ENCODE measurements at places on chromosomes 4 and X.

DNA sequence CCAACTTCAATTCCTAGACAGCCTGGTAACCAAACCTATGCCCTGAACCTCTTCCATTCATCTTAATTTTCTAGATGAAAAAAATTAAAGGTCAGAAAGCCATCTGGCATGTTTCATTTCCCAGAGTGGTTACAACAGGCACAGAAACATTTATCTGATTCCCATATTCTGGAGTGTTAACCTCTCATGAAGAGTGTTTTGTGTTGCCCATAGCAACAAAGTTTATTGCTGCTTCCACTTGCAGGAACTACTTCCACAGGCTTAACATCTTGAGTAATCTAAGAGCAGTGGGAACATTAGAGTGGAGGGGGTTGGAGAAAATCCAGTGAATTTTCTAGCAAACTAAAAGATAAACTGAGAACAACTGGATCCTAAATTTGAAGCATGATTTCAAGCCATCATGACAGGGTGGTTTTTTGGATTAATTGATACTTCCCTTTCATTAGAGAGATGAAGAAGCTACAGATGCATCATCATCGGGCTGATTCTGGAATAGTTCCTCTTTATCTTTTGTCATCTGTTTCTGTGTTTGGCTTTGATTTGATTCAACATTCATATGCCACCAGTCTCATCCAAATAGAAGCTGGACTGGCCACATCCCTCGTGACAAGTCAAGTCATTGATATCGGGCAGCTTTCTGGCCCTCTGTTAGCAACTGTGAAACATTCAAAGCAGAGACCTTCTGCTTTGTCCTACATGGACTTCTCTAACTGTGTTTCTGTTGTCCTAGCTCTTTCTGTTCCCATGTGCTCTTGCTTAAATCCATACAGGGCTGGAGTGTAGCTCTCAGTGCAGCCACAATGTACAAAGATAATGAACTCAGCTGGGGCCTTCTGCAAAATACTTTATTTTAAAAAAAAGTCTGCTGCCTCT lies 167.3 kb downstream of the MID1IP1 start:
- no peak for DNase-seq

DNA sequence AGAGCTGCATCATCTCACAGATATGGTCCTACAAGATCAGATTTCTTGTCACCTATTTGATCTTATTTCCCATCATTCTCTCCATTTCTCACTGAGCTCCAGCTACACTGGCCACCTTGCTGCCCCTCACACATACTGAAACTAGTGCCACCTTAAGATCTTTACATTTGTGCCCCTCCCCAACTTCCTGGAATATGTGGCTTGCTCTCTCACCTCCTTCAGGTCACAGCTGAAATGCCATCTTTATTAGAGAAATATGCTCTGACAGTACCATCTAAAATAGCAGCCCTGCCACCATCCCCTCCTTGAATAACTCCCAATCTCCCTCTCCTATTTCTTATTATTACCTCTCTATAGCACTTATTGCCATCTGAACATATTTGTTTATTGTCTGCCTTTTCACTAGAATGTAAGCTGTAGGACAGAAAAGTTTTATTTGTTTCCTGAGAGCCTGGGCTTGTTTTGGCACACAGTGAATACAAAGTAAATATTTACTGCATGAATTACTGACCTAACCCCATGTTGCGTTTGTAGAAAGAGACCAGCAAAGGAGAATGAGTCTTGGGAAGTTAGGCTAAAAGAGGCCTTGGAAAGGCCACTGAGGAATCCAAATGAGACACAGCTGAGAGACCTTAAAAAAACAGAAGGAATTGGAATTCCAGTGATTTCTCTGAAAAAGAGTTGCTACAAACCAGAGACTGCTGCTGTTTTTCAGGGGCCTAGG lies 22.7 kb downstream of the DYNLT3 start:
- DNase-seq, result no peak

DNA sequence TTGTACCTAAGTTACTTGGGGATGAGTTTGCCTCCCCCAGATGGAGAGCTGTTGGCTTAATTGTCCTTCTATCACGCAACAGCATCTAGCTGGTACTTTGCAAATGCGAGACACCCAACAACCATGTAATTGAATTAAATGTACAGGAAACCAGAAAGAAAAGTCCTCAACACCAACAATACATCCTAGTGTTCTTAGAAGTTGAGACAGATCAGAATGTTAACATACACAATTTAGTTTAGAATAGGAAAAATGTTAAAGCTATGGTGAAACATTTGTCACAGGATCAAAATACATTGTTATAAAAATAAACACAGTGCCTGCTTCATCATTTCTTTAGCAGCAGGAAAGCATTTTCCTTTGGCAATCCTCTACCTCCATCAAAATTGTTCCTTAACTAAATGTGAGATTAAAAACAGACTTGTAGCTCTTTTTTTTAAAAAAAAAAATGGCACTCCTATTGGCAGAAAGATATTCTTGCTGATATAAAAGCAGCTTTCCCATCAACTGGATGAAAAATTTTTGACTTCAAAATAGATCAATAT lies 163.1 kb upstream of the MID1 start:
- DNase-seq, result no peak

DNA sequence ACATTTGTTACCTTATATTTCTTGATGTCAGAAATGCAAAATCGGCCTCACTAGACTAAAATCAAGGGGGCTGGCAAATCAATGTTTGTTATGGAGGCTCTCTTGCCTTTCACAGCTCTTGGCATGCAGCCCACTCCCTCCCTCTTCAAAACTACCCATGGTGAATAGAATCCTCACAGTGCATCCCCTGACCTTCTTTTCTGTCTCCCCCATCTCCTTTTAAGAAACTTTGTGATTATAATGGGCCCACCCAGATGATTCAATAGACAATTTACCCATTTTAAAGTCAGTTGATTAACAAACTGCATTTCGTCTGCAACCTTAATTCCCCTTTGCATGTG lies 184.0 kb downstream of the PCDH7 start:
- no peak for DNase-seq

- DNase-seq, result no peak
Observed at GRCh38 chr4:513327-513726, 14.3 kb downstream of the PIGG start.

GRCh38 chrX:828411-828959 lies 197.9 kb downstream of the SHOX start:
- no peak for DNase-seq

DNA sequence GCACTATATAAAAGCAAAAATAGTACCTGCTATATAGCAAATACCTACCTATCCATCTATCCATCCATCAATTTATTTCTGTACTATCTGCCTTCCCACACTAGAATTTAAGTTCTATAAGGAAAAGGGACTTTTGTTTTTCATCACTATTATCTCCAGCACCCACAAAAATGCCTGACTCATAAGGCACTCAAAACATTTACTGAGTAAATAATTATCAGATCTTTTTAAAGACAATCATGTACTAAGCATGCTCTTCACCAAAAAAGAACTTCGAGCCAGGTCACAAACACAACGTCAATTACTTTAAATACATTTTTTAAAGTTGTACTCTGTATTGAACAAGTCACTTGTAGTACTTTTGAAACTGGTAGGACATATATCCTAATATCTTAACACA lies 119.9 kb downstream of the FBXW7 start:
- no peak for DNase-seq

DNA sequence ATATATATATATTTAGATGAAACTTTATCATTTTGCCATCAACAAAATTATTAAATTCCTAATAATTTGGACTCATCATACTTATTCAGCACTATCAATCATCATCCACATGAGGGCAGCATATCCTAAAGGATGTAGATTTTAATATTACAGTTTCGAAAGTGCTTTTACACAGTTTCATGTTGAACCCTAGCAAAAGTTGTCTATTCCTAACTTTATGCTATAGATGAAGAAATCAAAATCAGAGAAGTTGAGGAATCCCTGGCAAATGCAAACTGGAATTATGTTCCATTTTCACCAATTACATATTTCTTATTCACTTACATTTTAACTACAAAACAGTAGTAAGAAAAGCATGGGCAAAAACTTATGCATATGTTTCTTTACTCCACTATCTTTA lies 36.6 kb upstream of the UGT2A1 start:
- DNase-seq, result no peak

- no peak for DNase-seq
Observed at GRCh38 chr4:138851391-138852335, 163.9 kb upstream of the NOCT start.

DNA sequence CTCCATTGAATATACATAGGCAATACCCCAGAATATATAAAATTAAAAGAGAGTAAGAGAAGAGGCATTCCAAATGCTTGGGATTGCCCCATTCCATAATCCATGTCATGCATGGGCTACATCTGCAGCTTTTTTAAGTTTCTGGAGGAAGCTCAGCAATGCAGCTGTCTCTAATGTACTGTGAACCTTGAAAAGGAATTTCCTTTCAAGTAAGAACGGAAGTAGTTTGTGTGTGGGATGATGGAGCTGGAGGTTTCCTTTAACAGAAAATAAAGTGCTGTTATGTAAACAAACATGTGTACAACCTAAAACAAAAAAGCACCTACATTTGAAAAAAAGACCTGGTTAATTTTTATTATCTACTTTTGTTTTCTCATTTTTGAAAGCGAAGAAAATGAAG lies 303.5 kb downstream of the BMPR1B start:
- DNase-seq, result no peak

GRCh38 chrX:2484721-2485648 lies 15.8 kb downstream of the DHRSX start:
- no peak for DNase-seq

DNA sequence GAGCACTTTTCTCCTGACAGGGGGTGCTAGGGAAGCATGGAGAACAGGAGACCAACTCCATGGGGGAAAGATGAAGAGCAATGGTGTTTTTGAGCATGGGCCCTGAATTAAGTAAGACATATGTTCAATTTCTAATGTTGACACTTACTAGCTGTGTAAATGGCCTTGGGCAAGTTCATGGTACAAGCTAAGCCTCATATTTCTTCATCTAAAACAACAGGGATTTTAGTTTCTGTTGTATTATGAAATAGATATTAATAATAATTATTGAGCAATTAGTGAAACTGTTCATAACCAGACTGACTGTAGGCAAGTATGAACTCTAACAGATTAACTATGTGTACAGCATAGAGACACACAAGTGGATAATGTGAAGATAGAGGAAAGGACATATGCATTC lies 515.0 kb upstream of the FAT1 start:
- DNase-seq, result no peak

- DNase-seq, result no peak
Observed at GRCh38 chr4:145279122-145279960, 99.0 kb upstream of the OTUD4 start.

DNA sequence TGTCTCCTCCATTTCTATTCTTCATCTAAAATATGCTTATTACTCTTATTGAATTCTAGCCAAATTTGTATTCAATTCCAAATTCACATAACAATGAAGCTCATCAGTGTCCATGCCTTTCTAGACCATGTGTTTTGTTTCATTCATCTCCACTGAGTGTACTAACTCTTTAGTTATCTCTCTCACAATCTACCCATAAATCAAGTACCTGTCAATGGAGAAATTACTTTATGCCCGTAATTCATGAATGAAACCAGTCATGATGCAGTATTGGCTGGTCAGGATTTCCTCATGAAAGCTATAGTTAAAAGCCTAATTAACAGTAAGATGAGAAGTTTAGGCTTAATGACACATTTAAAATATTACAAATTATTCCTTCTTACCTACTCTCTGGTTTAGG lies 12.2 kb upstream of the TMPRSS11F start:
- DNase-seq, result no peak

DNA sequence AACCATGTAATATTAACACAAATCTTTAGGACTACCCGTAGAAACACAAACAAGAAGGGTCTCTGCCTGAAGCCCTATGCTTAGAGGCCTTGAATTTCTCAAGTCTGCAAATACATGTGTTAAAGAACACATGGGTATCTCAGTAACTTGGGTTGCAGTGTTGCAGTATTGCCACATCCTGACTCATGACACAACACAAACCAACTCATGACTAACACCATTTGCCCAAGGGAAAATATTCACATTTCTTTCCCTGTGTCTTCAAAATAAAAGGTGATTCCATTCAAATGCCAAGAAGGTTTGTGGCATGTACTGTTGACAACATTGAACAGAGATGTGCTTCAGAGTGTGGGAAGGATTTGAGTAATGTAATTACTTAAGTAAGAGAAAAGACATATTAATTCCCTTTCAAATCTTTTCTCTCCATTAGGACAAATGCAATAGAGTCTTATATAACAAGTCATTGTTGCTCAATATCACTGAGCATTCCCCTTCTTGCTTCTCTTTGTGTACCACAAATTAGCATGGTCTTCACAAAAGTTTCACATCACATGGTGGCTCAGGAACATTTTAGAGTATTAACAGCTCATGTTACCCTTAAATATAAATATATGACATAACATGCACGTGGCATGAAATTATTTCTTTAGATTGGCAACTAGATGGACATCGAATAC lies 487.1 kb downstream of the STPG2 start:
- DNase-seq, result no peak

DNA sequence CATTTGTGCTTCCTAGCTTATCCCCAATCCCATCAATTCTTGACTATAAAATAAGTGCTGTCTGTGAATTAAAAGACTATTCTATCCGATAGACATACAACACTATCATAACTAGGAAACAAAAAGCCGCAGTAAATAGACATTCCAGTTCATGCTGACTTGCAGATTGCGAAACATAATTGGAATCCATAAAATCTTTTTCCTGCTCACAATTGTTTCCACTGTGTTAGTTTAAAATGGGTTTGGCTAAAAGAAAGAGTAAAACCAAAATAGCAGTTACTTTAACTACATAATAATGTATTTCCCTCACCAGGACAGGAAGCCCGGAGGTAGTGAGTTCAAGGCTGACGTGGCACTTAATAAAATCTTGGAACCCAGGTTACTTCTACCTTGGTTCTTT lies 17.2 kb downstream of the SMIM31 start:
- no peak for DNase-seq

DNA sequence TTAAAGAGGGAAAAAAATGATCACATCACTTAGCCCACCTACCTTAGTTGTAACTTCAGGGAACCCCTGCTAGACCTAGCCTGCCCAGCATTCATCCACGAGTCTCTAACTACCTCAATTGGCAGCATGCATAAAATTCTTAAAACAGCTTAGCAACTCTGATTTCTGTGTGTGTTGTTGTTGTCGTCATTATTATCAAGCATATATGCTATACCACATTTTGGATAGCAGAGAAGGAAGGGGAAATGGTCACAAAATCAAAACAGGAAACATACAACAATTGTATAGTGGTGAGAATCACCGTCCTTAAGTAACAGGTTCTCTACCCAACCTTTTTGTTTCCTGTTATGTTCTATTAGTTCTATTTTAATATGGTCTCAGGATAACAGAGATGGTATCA lies 2.7 kb upstream of the ACOT9 start:
- no peak for DNase-seq

All from activated gamma-delta T cell treated with anti-CD3 and anti-CD28 coated beads, Interleukin-2, amount 50 U/mL, for 16 hours (primary cell).